ENCODE measurements at places on chromosomes 3 and 15.

- DNase-seq = no peak
Measured at GRCh38 chr3:48592519-48593087, 2.5 kb downstream of the COL7A1 start.

DNA sequence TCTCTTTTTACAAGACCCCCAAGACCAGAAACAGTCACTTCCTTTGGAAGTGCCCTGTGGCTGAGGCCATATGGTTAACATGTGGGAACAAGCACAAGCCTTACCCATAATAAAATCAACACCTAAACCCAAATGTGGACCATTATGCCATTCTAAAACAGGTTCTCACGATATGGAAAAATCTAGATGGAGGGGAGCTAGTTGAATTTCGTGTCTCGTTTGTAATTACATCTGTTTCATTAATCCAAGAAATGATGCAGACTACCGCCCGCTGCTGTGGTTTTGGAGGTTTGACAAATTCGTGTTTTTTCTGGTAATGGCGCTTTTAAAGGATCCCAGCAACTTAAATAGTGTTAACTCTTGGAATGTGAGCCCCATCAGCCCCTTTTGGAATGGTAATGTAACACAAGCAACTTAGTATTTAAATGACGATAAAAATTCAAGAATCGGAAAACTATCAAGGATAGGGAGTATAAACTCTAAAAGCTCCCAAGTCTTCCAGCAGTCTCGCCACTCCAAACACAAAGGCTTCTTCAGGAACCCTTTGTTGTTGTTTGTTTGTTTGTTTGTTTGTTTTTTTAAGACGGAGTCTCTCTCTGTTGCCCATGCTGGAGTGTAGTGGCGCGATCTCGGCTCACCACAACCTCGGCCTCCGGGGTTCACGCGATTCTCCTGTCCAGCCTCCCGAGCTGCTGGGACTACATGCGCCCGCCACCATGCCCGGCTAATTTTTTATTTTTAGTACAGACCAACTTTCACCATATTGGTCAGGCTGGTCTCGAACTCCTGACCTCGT is 1.1 kb downstream of the CNBP start:
- no peak for DNase-seq

GRCh38 chr3:134535186-134535970 is 49.5 kb downstream of the CEP63 start:
- DNase-seq = no peak

GRCh38 chr3:149662240-149662887 is 4.5 kb upstream of the WWTR1 start:
- DNase-seq = no peak

DNA sequence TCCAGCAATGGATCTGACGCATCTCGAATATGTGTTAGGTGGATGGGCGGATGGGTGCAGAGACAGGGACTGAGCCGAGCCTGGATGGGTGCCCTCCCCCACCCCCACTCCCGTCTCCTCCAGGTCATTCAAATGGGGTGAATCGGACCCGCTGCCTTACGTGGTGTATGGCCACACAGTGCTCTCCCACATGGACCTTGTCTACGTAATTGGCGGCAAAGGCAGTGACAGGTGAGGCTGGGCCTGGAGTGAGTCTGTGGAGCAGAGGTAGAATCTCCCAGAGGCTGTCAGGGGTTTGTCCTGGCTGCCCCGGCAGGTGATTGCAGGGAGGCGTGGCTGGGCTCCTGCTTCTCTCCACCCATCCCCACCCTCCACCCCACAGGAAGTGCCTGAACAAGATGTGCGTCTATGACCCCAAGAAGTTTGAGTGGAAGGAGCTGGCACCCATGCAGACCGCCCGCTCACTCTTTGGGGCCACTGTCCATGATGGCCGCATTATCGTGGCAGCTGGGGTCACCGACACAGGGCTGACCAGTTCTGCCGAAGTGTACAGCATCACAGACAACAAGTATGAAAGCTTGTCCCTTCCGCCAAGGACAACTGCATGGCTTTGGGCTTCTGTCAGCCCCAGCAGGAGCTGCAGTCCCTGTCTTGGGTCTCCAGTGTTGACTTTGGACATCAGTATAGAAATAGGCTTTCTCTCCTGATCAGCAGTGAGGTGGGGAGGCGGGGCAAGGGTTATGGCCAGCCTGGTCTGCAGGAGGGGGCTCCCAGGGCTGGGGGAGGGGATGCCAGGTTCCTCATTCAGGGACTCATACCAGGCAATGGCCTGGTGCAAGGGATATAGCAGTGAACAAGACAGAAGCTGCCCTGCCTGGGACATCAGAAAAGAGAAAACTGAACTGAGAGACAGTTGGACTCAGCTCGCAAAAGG is 3.4 kb downstream of the KLHL40 start:
- DNase-seq = no peak

- DNase-seq = no peak
Measured at GRCh38 chr3:50255251-50255615, 13.7 kb upstream of the SEMA3B start.

GRCh38 chr15:46231786-46232185 is 597.0 kb downstream of the SQOR start:
- DNase-seq = no peak

DNA sequence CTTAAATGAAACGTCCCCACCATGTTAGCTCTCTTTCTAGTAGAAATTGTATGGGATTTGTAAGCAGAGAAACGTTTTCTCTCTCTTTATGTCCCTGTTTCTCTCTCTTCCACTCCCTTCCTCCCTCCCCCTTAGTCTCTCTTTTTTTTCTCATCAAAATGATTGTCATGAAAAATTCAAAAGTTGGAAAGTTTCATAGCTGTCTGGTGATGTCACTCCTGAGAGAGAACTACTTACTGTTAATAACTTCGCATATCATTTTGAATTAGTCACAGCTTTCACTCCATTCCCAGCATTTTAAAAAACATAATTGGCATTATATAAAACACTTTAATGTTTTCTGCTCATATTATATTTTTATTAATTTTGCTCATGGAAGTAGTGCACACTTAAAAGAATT is 331.1 kb downstream of the C3orf38 start:
- DNase-seq = no peak

GRCh38 chr15:42133356-42133755 is 23.1 kb downstream of the PLA2G4F start:
- DNase-seq = no peak

DNA sequence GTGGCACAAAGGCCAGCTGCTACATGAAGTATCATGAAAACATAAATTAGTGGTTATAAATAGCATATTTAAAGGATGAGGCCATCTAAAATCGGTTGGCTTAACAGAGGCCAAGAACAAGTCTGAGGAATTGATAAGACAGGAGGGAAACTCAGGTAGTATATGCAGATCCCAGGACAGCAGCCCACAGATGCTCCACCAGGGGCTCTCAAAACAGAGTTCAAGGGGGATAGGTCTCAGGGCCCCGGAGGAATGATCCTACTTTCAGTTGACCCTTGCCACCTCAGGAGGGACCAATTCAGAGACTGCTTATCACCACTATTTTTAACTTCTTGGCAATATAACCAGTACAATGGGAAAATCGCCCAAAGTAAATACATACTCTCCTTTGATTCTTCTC is 56.8 kb downstream of the RORA start:
- no peak for DNase-seq

DNA sequence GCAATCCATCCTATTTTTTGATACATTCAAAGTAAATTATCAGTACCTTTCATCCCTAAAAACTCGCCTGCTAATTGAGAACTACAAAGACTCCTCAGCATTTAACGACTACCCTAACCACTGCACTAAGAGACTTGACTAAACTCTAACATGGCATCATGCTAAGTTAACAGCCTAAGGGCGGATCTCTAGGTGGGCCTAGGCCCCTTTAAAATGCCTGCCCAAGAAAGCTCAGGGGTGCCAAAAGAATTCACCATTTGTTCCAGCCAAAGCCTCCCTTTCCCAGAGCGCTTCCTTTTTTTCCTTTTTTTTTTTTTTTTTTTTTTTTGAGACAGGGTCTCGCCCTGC is 568 bp upstream of the NEK4 start:
- DNase-seq = no peak

- DNase-seq = no peak
Measured at GRCh38 chr15:50911621-50912020, 3.1 kb downstream of the AP4E1 start.

- DNase-seq = no peak
Measured at GRCh38 chr3:72462595-72463011, 385.6 kb downstream of the SHQ1 start.

DNA sequence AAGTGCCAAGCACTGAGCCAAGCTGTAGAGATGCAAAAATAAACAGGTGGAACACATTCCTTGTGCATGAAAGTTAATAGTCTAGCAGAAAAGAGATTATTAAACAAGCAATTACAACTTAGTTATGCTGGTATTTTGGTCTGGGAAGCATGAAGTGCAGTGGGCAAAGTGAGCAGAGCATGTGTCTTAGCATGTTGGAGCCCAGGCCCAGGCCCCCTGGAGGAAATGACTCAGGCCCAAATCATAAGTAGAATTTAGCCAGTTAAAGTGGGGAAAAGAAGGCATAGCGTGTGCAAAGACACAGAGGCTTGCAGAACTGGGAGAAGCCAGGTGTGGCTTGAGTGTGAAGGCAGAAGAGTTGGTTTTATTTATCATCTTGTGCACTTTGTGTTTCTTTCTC is 163.8 kb upstream of the ATP11B start:
- no peak for DNase-seq

DNA sequence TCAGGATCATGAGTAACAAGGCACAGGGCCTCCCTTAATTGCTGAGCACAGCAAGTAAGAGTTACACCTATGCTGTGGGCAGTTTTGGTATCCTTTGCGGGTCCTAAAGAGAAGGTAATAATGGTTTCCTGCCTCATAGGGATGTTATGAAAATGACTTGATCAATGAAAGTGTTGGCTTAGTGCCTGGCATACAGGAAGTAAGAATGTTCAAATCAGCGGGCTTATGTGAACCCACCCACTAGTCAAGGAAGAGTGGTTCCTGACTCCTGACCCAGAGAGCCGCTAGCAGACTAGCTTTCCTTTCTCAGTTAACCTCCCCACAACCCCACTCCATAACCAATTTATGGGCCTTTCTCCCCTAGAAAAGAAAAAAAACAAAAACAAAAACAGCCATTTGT is 5.2 kb upstream of the ADAMTS9 start:
- no peak for DNase-seq

DNA sequence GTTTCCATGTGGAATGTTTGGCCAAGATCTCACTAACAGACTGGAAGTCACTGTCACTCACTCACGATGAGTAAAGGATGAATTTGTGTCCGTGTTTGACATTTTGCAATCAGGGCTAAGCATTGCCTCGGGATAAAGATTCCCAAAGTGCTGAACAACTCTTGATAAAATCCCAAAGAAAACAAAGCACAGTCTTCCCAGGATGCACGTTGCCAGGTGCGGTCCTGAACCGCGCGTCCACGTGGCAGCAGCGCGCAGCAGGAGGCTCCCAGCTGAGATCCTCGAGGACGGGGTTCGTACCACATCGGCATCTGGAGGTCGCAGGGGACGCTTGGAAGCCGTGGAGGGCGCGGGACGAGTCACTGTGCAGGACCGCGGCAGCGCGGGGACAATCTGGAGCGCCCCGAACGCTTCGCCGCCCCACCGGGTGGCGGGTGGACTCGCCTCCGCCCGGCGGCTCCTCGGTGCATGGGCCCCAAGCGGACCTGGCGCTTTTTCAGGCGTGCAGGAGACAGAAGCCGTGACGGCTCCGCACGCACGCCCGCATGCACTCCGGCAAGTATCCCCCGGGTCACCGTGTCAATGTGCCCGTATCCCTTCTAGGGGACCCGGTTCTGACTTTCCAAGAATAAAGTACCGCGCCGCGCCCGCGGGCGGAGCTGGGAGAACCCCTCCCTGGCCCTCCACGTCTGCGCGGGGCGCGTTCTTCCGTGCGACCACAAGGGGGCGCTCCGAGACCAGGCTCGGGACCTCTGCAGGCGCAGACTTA is 17.7 kb downstream of the CPN2 start:
- DNase-seq = no peak

- DNase-seq = no peak
Measured at GRCh38 chr15:69035205-69035917, 20.9 kb downstream of the NOX5 start.

DNA sequence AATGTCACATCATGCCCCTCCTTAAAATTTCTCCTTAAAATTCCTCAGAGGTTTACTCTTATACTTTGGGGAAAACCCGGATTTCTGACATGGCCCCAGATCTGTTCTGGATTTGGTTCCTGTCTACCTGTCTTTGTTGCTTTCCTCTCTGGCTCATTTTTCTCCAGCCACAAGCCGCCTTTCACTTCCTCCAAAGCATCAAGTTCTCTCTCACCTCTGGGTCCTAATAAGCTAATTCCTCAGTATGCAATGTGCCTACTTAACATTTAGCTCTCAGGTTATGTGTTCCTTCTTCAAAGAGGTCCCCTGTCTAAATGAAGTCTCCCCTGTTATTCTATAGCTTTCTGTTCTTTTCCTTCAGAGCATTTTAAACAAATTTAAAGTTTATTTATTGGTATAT is 16.1 kb downstream of the HMG20A start:
- no peak for DNase-seq

- DNase-seq = no peak
Measured at GRCh38 chr3:15756505-15756904, 41.3 kb downstream of the ANKRD28 start.

GRCh38 chr3:138560501-138560900 is 33.6 kb downstream of the CEP70 start:
- DNase-seq = no peak

DNA sequence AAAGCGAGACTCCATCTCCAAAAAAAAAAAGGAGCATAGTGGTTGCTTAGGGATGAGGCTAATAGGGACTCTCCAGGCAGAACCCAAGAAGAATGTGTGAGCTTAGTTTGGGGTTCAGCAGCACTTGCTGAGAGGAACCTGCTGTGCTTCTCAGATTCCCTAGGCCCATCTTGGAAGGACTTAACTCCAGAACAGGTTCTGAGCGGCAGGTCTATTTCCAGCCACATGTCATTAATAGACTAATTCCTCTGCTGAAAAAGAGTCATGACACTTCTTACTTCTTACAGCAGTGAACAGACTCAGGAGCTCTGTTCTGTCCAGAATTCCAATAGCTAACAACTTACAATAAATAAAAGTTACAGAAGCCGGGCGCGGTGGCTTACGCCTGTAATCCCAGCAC is 22.5 kb downstream of the RHOA start:
- DNase-seq = no peak

Data from esophagus squamous epithelium (tissue), 5 donors.